ENCODE measurements at places on chromosomes 13 and 19.

GRCh38 chr19:35125749-35126623, 8.9 kb downstream of the LGI4 start:
- no peak for DNase-seq

- DNase-seq, result no peak
Observed at GRCh38 chr19:40752257-40752781, 1.3 kb downstream of the SNRPA start.

DNA sequence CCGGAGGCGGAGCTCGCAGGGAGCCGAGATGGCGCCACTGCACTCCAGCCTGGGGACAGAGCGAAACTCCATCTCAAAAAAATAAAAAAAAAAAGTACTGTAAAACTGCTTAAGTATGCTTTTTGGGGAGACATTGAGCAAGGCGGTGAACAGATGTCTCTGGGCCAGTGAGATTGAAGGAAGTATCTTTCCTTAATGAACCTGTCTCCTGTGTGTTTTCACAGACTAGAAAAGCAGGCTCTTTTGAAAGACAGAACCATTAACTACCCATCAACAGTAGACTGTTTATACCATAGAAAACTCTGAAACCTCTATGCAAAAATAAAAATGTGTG, 1.5 kb upstream of the ECH1 start:
- DNase-seq, result no peak

- no peak for DNase-seq
Observed at GRCh38 chr13:67568205-67568604, 338.1 kb upstream of the PCDH9 start.

DNA sequence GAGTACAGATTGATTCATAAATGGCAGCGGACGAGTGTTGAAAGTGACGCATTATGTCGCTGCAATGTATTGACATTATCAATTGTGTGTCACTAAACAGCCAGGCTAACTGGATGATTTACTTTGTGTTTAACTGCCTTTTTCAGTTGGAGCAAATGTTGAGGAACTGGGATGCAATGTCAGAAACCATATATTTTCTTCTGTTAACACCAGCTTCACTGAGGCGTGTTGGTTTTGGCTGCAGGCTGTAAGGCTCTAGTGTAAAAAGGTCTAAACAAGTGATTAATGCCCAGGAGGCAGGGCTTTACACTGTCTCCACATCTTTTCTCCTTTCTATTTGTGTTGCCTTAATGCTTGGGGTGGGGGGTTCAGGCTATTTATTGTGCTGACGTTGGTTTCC, 80.1 kb downstream of the GGACT start:
- no peak for DNase-seq

DNA sequence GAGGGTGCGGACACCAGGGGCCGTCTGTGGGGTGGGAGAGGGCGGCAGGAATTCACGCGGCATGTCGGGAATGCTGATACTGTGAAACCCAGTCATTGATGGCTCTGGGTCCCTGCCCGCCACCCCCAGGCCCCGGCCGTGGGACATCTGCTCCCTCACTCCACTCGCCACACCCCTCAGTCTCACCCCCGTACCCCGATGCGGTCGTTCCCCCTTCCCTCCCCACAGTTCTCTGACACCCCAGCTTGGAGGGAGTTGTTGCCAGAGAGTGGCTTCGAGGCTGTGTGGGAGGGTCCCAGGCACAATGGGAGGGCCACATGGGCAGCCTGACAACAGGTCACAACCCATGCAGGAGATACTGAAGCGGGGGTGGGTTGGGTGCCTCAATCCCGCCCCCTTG, 1.8 kb downstream of the MAG start:
- DNase-seq, result no peak

DNA sequence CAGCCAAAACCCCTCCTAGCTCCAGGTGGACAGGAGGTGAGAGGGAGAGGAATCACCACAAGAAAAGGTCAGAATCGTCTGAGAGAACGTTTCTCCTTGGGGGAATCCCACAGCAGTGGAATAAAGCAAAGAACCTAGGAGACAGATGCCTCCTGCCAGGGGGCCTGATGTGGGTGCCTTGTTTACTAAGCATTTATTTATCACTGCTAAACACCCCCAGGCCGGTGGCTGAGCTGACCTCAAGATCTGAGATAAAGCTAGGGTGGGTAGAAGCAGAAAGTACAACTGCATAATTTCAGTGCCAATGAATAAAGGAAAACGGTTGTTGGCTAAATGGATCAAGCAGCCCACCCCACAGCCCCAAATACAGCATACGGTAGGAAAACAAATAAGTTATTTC, 33.9 kb upstream of the ATP11A start:
- DNase-seq, result no peak

GRCh38 chr19:1018932-1019615, 1.8 kb downstream of the TMEM259 start:
- no peak for DNase-seq

GRCh38 chr19:9309974-9310446, 372 bp upstream of the ZNF699 start:
- no peak for DNase-seq

DNA sequence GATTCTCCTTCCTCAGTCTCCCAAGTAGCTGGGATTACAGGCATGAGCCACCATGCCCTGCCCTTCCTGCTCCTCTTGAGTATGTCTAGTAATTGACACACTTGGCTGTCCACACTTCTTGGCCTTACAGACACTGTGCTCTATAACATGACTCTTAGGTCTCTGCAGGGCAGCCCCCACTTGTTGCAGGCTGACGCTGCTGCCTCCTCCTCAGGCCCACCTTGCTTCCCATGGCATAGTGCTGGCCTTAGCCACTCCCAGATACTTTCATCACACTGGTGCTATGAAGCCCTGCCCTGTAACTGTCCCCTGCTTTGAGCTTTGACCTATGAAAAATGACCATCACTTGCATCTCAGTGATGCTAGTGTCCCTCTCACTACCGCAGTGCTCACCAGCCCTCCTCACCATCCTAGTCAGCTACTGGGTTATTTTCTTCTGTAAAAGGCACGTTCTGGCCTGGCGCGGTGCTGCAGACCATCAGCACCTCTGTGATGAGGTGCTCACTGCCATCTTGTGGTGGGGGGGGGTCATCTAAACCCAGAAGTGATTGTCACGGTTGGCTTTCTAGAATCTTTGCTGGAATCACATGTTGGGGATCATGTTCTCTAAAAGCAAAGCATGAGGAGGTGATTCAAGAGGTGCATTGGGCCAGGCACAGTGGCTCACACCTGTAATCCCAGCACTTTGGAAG, 9.8 kb downstream of the ERICH4 start:
- no peak for DNase-seq

DNA sequence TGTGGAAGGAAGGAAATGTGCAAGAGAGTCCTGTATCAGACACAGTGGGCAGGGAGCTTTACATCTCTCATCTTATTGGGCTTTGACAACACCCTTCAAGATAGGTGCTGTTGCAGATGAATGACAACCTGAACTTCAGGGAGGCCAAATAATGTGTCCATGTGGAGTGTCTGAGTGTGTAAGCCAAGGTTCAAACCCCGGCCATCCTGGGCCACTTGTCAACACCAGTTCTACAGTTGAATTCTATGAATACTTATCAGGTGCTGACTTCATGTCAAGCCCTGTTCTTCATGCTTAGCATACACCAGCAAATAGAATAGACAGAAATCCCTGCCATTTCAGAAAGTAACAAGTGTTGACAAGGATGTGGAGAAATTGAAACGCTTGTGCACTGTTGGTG, 354.4 kb downstream of the KCNRG start:
- DNase-seq, result no peak

- DNase-seq, result no peak
Observed at GRCh38 chr19:15213715-15214381, 13.1 kb upstream of the NOTCH3 start.

GRCh38 chr13:36616706-36617105, 57.1 kb upstream of the SERTM1 start:
- DNase-seq, result no peak

GRCh38 chr19:28583713-28584112, 629.2 kb downstream of the UQCRFS1 start:
- DNase-seq, result no peak

- no peak for DNase-seq
Observed at GRCh38 chr13:79466872-79467271, 14.1 kb upstream of the NDFIP2 start.

GRCh38 chr13:94063848-94064247, 415.6 kb downstream of the DCT start:
- DNase-seq, result no peak

GRCh38 chr13:77815330-77815729, 103.3 kb downstream of the EDNRB start:
- DNase-seq, result no peak

Measured in liver (tissue), 10 donors.